Ureter (tissue), 1 donor: ENCODE measurements at places on chromosomes 6 and 20.
A peak's percentile ranks its signal among the peaks of the same experiment; 100 is the strongest.

DNA sequence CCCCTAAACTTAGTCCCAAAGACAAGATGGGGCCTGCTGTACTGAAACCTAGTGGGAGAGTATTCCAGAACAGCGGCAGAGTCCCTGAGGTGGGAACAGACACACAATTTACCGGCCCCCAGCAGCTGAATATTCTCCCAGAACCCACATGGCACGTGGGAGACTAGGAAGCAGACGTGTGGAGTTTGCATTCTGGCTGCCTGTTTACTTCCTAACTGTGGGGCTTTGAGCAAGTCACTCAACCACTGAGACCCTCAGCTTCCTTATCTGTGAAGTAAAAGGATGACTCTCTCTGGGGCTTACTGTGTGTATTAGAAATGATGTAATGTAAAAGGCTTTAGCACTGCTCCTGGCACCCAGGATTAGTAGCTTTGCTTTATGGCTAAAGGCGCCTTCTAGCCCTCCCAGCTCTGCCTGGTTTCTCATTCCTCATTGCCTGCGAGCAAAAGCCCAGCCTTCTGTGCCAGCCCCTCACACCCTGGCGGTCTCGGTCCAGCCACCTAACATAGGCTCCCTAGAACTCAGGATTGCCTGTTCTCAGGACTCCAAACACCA lies 353.1 kb downstream of the CDC5L start:
- no peak for DNase-seq

DNA sequence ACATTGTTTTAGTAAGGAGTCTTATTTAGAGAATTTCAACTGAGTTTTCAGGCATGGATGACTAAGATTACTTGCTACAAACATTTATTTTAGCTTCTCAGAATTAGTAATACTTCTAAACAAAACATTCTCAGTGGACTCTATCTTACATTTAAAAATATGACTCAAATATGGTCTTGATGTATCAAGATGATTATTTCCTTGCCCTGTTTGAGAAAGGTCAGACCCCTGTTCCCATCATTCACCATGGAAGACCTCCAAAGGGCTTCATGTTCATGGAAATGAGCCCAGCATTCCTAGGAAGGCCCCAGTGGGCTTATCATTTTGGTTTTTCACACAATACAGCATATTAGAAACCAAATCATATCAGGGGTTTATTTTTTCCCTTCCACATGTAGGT lies 24.6 kb upstream of the TRPC4AP start:
- DNase-seq, result no peak

- peak; percentile 91 for DNase-seq
Measured at GRCh38 chr6:142944124-142945048, 590 bp downstream of the HIVEP2 start.

DNA sequence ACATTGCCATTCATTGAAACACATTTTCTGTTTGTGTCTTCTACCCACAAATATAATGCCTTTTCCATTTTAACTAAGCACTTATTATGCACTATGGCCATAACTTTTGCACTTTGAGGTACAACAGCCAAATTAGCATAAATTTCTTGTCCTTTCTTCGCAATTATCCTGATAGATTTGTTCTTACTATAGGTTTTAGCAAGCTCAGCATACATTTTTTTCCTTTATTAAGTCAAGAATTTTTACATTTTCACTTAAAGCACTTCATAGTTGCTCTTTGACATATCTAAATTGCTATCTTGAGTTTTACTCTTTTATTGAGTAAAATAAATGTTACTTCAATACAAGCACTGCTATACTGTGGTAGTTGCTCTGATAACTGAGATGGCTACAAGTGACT lies 5.8 kb downstream of the DEFB114 start:
- DNase-seq, result no peak

GRCh38 chr20:25346349-25346748 lies 44.3 kb downstream of the ABHD12 start:
- DNase-seq, result no peak

DNA sequence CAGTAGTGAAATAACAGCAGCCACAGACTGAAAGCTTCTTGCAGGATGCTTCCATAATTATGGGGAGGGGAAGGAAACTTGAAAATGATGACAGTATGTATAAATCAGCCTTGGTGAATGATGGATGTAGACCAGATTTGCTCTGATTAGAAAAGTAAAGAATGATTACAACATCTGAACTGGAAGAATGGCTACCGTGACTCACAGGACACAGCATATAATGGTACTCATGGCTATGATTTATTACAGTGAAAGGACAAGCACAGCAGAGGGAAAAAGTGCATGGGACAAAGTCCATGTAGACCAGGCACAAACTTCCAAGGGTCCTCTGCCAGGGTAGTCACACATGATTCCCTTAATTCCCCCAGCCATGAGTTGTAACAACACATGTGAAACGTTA lies 70.7 kb upstream of the POPDC3 start:
- DNase-seq, result no peak

DNA sequence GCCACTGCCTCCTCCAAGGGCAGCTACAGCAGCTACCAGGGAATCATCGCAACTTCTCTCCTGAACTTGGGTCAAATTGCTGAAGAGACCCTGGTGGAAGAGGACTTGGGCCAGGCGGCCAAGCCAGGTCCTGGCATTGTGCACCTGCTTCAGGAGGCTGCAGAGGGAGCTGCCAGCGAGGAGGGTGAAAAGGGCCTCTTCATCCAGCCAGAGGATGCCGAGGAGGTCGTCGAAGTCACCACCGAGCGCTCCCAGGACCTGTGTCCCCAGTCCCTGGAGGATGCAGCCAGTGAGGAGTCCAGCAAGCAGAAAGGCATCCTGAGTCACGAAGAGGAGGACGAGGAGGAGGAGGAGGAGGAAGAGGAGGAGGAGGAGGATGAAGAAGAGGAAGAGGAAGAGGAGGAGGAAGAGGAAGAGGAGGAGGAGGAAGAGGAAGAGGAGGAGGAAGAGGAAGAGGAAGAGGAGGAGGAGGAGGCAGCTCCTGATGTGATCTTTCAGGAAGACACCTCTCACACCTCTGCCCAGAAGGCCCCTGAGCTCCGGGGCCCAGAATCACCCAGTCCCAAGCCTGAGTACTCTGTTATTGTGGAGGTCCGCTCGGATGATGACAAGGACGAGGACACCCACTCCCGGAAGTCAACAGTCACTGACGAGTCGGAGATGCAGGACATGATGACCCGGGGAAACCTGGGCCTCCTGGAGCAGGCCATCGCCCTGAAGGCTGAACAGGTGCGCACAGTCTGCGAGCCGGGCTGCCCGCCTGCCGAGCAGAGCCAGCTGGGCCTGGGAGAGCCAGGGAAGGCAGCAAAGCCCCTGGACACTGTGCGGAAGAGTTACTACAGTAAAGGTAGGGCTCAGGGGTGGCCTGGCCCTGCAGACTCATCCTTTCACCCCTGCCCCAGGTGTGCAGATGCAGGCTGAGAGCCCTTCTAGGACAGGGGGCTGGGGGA lies 43.7 kb downstream of the MYT1 start:
- no peak for DNase-seq

GRCh38 chr20:37680420-37680819 lies 13.4 kb upstream of the CTNNBL1 start:
- no peak for DNase-seq
